DMS53 (cell line): ENCODE measurements at places on chromosomes 5 and 9.

DNA sequence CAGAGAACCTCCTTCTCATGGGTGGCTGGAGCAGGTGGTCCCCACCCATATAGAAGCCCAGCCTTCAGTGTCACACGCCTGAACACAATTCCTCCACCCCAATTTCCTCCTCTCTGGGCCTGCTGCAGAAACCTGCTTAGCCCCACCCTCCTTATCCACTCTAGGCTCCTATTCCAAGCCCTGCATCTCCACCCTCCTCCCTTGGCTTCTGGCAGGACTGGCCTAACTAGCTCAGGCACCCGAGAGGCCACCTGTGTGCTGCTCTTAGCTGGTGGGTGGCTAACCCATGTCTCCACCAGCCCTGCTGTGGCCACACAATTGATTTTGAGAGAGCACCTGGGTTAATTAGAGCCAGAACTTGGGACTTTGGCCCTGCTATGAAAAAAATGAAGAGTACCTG lies 77.3 kb upstream of the ATP10B start:
- peak; percentile 51 for DNase-seq

DNA sequence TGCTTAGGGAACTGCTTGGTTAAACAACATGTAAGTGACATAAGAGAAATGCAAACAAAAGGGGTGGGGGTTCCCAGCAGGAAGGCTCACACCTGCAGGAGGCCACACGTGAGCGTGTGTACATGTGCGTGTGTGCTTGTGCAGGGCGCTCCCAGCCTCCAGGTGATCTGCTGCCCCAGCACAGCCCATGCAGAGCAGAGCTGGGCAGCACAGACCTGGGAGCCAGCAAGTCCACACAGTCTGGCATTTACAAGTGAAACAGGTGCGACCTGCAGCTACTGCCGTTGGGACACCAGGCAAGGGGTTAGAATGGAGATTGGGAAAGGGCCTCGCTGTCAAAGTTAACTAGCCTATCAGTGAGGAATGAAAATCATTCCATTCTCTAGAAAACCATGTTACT lies 41.8 kb downstream of the GRAMD2B start:
- DNase-seq = peak; percentile 96

- DNase-seq = peak; percentile 80
Observed at GRCh38 chr9:34457266-34458012, 931 bp downstream of the FAM219A start.

DNA sequence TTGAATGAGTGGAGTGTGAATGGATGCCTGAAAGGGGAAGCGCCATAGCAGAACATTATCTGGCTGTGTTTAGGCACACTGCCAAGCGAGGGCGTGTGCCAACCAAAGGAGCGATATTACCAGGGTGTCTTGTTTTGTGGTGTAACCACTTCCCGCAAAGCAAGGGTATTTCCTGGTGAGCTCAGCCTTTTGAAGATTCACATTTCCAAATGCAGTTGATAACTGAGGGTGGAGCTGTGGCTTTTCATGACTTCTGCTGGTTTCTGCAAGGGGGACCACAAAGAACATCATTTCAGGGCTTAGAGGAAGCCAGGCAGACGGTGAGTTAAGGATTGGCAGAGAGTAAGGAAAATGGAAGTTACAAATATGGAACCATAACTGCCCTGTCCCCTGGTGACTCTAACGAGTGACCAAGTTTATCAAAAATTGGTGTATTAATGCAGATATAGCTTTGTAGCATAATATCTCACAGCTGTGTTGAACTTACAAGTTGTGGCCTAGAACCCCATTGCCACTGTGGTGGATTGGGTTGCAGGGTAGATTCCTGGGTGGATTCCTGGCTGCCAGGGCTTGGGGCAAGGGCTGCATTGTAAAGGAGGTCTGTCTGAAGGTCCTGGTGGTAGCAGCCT lies 71.4 kb downstream of the RALGPS1 start:
- DNase-seq = peak; percentile 55

DNA sequence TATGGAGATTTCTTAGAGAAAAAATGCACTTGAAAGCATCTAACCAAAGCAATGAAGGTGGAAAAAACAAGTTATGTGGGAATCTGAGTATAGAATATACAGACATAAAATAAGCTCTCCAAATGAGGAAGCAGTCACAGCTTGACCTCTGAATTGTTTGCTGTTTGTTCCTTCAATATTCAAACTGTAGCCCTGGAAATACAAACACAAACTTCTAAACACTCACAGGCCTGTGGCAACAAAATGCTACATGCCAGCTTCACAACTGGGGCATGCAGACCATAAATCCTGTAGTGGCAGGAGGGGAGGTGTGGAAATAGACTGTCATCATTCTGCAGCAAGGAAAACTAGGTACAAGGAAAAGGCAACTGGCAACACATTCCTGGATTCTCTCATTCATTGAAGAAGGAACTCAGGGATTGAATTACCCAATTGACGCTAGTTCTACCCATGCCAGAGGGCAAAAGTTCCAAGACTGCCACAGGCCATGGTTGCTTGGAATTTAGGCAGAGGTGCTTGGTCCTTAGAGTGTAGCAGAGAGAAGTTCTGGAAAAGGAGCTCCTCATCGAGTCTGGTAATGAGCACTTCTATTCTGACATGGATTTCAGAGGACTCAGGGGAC lies 349.6 kb downstream of the PDE4D start:
- DNase-seq = peak; percentile 94

GRCh38 chr5:77999399-77999798 lies 223.3 kb upstream of the TBCA start:
- DNase-seq = no peak

DNA sequence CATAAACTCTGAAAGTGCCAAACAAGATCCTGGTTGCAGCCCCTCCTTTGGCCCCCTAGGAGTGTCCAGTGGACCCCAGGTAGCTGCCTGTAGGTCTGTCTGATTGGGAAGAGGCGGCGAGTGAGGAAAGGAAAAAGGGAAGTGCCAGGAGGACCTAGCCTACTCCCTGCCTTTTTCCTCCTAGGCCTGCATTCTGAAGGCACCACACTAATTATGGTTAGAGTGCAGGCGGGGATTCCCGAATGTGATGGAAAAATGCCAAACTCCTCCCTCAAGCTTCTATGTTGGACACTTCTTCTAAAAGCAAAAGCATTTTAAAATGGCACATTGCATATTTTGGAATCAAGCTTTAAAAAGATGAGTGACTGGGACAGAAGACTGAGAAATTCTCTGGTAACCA lies 83.2 kb upstream of the SMIM15 start:
- DNase-seq = no peak

DNA sequence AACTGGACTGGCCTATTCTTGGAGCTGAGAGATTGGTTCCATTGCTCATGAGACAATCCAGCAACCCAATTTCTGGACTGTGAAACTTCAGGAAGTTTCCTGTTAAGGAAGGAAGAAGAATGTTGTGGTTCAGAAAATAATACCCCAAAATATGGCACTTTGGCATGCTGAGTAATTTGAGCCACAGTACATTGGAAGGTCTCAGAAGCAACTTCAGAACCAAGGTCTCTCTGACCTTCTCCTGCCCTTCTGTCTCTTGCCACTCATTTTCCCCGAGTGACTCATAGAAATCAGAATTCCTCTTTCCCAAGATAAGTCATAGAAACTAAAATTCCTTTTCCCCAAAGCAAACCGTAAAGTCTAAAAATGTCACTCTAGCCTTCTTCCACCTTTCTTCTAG lies 1366.1 kb downstream of the PTPRD start:
- no peak for DNase-seq

DNA sequence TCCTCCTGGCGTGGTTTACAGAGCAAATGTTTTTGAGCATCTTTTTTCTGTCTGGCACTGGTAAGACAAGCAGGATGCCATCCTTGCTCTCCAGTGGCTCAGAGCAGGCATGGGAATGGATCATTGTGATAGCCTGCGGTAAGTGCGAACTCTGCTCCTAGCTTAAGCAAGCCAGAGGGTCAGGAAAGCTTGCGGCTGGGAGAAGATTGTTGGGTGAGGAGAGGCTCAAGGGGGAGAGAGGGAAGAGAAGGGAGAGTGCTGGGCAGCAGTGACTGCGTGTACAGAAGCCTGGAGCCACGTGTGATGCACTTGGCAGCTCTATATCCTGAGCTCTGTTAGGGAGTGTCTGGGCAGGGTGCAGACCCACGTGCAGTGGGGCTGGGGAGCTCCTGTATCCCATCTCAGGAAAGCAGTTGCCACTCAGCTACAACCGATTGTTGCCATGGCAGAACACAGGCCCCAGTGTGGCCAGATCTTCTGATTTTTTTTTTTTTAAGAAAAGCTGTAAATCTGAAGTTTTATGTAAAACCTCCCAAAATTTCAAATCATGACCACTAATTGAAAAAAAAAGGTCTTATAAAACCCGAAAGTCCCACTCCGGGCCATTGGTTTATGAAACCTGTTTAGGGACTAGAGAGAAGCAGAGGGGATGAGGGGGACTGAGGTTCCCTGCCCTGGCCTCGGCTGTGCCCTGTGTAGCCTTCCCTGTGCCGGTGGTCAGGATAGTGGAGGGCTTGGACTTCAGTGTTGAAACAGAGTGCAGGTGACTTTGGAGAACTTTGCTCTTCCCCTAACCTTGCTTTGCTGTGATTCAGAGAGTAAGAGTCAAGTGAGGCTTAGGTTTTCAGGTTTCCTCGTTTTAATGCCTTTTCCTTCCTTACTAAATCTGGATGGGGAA lies 67.3 kb downstream of the ZNF618 start:
- no peak for DNase-seq

DNA sequence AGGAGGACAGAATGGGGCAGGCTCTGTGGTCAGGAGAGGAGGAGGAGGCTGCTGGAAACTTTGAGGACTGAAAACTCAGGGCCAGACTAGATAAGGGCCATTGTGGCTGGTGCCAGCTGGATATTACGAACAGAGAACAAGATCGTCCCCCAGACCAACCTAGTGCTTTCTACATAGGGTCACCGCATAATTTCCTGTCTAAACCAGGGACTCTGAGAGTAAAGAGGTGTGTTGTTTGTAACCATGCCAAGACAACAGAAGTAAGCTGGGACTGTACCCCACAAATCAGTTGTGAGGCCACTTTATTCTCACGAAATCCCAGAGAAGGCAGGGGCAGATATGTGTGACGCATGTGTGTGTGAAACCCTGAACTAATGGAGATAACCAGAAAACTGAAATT lies 20.3 kb upstream of the GFPT2 start:
- DNase-seq = no peak
